ENCODE measurements at places on chromosomes 3 and 15.

GRCh38 chr15:39792844-39793335 is 10.2 kb upstream of the FSIP1 start:
- no peak for DNase-seq

GRCh38 chr3:142706321-142707127 is 17.3 kb upstream of the TRPC1 start:
- no peak for DNase-seq

DNA sequence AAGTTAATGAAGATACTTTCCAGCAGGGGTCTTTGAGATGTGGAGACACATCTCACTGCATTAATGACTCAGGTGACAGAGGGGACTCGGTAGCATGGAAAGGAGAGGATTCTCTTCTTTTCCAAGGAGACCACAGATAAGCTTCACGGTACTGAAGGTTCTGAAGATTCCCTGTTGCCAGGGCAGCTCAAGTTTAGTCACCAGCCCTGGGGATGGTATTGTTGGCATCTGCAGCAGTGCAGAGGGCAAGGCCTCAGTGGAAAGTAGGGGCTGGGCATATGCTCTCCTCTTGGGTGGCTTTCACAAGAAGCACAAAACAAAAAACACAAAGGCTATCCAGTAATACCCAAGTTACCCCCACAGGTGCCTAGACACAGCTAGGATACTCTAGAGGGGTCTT is 38.0 kb upstream of the MRPL3 start:
- DNase-seq = no peak

DNA sequence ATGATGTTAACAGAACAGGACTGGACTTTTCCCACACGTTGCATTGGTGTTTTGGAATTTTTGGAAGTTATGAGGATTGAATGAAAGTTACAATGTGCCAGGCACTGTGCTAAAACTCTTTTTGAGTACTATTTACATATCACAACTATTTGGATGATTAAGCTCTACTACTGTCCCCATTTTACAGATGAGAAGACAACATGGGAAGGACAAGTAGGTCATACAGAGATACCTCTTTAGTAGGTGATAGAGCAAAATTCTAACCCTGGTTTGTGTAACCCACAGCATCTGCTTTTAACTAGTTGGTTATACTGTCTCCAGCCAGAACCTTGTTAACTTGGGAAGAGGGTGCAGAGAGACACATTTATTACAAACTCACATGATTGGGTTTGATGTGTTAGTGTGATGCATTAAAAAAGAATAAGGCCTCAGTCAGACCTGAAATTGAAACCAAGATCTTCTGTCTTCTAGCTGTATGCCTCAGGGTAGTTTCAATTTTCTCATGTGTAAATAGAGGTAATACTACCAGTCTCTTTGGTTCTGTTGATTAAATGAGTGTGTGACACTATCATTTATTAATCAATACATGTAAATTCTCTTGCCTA is 1.4 kb downstream of the NDUFB4 start:
- DNase-seq = no peak

- DNase-seq = no peak
Observed at GRCh38 chr3:46096336-46096735, 69.1 kb upstream of the XCR1 start.

DNA sequence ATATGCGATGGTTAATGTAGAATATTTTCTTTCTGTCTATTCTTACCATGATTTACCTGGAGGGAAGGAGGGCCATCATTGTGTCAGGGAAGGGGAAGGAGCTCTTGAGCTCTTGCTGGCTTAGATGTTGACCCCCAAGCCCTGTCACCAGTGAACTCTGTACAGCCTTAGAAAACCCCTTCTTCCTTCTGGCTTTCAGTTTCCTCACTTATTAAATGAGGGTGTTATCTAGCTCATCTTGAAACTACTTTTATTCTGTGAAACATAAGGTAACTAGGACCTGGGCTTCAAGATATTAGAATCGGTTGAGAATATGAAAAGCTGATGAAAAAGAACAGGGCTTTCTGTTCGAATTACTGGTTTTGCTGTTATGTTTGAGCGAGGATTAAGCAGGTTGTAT is 25.1 kb upstream of the UTS2B start:
- no peak for DNase-seq

GRCh38 chr15:26565542-26565941 is 207.3 kb downstream of the GABRB3 start:
- DNase-seq = no peak

DNA sequence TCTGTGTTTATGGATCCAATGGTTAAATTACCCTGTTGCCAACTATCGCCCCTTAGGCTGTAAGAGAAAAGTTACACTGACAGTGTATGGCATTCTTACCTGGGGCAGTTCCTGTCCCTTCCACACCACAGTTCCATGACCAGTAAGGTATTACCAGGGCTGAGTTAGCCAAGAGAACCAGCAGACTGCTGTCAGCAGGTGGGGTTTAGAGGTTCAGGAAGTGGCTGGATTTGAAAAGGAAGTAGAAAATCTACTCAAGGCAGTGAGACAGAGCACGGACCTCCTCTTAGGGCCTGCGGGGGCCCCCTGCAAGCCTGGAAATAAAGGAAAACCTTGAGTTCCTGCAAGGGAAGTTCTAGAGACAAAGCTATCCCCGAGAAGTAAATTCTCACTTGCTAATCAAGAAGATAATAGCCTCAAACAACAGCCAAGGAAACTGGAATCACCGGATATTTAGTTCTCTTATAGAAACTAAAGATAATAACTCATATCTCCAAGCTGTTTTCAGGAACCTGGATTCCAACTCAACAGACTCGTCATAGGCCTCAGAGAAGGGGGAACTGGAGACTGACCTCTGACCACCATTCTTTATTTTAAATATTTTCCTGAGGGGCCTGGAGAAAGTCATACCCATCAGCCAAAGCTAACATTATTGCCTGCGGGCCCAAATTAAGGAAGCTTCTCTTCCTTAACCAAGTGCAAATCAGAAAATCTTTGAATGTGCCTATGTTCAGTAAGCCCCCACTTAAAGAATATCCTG is 161.7 kb downstream of the ANXA2 start:
- DNase-seq = no peak

GRCh38 chr3:188397766-188398705 is 244.1 kb downstream of the LPP start:
- DNase-seq = no peak

DNA sequence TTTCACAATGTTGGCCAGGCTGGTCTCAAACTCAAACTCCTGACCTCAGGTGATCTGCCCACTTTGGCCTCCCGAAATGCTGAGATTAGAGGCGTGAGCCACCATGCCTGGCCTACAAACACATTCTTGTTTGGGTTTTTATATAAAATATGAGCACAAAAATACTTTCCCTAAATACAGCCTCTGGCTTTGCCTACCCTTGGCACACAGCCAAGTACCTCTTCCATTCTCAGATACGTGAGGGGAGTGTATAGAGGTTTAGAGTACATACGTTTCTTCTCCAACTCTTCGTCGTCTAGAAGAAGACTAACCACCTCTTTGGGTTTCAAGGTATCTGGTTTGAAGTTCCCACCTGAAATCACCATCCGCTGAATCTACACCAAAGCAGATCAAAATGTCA is 33.5 kb downstream of the CHAC1 start:
- no peak for DNase-seq

DNA sequence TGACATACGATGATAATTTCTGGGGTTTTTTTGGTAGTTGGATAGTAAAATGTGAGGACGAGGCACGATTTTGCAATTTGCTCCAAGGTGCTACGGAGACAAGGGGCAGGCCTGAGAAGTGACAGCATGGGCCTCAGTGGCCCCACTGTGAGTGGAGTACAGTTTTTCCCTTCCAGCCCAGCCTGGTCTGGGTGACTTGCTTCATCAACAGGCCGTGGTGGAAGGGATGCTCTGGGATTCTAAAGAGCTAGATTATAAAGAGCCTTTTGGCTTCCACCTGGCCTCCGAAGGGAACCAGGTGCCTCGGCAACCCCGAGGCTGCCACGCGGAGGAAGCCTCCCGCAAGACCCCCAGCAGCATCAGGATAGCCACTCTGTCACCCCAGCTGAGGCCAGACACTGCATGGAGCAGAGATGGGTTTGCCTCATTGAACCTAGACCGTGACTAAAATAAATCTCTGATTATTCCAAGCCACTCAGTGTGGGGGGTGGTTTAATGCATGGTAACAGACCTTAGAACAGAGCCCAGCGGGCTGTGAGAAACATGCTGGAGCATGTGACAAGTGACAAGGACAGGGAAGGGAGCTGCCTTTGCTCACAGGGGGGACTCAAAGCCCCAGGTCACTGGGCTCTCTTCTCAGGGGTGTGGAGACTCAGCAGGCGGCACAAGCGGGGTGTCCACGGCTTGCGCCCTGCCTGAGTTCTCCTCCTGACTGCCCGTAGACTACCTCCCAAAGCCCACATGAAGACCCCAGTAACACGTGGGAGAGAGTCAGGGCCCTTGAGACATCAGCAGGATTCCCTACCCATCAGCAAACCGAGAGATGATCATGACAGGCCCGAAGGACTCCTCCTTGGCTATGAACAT is 22.6 kb upstream of the SLC41A3 start:
- DNase-seq = no peak

DNA sequence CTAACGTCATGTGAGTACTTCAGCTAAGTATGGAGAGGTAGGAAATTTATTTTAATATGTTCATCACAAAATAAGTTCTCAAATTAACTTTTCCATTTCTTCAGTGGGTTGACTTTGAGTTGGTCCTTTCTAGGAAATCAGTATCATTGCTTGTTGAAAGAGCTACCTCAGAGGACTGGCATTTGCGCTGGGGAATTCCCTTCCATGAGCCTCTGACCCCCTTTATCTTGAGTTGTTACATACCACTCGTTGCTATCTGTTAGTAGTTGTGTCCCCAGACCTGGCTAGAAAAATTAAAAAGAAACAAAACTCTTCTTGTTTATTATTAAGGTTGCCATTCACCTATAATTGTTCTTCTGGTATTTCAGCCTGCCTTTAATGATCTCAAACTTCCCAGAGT is 96.8 kb upstream of the ROBO2 start:
- DNase-seq = no peak

DNA sequence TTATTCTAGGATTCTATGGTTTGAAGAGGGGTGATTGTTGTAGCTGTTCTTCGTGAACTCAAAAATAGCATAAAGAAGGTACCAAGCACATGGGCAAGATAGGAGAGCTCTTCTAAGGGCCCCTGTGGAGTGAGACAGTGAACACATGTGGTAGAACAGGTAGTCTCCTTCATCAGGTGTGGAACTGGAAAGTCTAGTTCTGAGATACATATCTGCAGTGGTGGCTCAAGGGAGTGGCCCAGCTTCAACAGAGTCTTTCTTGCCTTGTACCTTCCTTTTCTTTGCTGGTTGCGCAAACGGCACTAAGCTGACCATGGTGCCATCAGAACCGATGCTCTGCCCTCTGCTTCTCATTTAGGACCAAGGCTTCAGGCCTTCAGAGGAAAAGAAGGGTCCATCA is 65.2 kb downstream of the CERS3 start:
- DNase-seq = no peak

DNA sequence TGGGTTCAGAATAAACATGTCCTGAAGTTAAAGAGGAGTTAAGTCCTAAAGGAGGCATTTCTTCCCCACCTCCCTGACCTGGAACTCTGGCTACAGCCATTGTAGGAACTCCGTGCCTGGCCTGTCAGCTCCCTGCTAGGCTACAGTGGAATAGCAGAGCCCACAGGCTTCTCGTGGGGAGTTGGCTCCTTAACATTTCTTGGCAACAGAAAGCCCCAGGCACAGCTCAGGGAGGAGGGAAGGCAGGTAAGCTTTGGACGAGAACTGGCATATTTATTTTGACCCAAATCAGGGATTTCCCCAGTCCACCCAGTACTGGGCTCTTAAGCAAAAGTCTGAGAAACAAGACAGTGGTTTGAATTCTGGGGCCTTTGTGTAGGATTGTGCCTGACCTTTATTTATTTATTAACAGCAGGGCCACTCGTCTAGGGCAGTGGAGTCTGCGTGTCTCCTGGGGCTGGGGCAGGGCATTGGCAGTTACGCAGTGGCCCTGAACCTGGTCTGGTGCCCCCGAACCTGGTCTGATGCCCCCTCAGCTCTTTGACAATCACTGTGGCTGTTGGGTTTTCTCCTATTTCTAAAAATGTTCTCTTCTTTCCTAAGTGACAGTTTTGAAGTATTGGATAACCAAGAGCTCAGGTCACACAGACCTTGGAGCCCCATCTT is 7.9 kb upstream of the ISG20 start:
- no peak for DNase-seq

DNA sequence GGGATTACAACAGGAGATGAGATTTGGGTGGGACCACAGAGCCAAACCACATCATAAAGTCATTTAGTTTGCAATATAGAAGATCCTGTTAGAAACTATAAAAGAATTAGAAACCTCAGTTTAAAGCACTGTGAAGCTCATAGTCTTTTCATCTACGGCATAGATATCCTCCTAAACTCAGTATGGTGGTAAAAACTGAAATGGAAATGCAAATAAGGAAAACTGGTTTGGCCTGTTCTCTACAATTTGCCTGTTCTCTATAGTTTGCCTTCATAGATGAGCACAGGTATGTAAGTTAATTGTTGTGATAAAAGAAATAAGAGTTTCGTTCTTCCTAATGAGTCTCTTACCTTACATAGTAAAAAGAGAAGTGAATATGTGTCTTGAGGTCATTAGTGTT is 331.6 kb upstream of the ARL6 start:
- no peak for DNase-seq

GRCh38 chr3:45145223-45145622 is 955 bp downstream of the CDCP1 start:
- DNase-seq = no peak

DNA sequence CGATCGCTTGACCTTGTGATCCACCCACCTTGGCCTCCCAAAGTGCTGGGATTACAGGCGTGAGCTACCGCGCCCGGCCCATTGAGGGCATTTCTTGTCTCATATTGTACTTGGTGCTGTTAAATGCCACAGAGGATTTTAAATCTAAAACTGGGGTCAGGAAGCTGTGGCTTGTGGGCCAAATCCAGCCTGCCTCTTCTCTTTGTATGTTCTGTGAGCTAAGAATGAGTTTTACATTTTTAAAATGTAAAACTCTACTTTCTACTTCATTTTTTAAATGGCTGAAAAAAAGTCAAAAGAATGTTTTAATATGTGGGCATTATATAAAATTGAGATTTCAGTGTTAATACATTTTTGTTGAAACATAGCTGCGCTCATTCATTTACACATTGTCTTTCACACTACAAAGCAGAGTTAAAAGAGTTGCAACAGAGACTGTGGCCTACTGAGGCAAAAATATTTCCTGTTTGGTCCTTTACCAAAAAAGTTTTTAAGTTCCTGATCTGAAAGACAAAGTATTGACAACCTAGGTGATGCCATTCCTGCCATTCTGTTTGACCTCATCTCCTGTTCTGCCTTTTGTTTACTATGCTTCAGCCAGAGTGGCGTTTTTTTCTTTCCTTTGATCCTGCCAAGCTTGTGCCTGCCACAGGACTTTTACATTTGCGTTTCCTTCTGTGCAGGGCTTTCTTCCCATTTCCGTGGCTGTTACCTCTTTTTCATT is 50.4 kb downstream of the PDCD6IP start:
- DNase-seq = no peak

DNA sequence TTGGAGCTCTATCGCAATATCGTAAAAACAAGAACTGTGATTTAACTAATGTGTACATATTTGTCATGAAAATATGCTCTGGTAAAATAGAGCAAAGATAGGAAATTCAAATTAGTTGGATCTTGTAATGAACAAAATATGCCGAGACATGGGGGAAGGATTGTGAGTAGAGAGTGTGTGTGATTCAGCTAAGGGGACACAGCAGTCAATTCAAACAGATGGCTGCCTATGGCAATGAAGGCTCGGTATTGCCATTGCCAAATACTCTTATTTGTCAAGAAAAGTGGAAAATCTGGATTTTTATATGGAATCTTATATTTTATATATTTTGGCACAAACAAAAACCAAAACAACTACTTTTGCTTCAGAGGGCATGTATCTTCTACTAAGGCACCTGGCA is 227.3 kb upstream of the BCHE start:
- DNase-seq = no peak
